Frontal cortex (tissue), 4 donors: ENCODE measurements at places on chromosomes 5 and 9.

GRCh38 chr9:109143881-109144562, 23.0 kb downstream of the FRRS1L start:
- no peak for DNase-seq

- DNase-seq: no peak
Observed at GRCh38 chr9:100933656-100934055, 94.9 kb upstream of the PLPPR1 start.

- no peak for DNase-seq
Observed at GRCh38 chr5:112923148-112923917, 1.3 kb upstream of the REEP5 start.

GRCh38 chr5:14171621-14172020, 28.5 kb downstream of the TRIO start:
- DNase-seq: no peak

DNA sequence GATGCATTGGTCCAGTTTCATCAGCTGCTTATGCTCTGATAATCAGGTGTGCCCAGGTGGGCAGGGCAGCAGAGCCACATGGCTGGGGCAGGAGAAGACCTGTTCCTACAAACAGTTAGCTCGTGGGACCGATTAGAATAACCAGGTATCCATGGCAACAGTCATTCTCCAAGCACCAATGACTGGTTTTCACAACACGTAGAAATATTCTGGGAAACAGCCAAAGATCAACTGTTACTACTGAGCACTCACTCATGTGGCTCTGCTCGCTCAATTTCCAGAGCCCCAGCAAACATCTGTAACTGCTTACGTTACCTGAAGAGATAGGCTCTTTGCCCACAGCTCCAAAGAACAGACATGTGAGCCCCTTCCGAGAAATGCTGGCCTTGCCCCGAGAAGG, 302.0 kb downstream of the AGTPBP1 start:
- no peak for DNase-seq
